Activated CD4-positive, alpha-beta T cell treated with anti-CD3 and anti-CD28 coated beads for 48 hours (primary cell): ENCODE measurements at places on chromosomes 16 and 17.

DNA sequence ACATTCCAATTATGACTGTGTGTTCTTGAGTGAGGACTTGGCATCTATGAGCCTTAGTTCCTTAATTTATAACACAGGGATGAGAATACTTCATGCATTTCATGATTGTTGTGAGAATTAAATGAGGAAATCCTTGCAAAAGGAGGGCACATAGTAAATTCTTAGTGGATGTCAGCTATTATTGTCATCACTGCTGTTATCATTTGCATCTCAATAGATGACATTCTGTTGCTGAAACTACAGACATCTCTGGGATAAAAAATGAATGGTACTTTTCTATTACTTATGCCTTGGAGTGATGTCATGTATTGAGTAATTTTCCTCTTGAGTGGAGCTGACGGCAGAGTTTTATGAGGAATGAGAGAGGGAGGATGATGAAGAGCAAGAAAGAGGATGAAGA is 184.4 kb upstream of the CDH11 start:
- DNase-seq, result no peak

DNA sequence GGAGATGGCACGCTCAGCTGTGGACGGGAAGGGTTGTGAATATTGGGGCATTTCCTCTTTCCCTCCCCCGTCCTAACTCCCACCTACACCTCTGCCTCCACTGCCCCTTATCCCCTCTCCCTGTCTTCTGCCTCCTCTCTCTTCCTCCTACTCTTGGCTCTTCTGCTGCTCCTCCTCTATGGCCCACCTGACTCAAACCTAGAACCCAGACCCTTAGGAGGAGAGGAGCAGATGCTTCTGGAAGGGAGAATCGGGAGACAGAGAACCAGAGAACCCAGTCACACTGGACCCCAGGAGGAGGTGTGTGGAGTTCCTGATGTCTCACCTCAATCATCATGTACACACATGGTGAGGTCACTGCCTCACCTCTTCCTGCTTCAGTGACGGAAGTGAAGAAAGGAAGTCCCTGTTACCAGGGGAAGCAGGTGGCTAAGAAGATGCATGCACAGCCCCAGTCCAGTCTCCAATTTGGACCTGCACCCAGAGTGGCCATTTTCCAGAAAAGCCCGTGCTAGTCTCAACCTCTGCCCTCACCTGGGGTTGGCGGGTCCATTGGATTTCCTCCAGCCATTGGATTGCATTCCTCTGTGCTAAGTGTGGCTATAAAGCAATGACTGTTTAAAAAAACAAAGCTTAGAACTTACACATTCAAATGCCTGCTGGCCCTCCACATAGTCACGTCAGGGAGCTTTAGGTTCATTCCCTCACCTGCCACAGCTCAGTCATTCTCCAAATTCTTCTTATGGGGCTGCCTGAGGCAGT is 4.0 kb downstream of the RNF222 start:
- peak; percentile 26 for DNase-seq

DNA sequence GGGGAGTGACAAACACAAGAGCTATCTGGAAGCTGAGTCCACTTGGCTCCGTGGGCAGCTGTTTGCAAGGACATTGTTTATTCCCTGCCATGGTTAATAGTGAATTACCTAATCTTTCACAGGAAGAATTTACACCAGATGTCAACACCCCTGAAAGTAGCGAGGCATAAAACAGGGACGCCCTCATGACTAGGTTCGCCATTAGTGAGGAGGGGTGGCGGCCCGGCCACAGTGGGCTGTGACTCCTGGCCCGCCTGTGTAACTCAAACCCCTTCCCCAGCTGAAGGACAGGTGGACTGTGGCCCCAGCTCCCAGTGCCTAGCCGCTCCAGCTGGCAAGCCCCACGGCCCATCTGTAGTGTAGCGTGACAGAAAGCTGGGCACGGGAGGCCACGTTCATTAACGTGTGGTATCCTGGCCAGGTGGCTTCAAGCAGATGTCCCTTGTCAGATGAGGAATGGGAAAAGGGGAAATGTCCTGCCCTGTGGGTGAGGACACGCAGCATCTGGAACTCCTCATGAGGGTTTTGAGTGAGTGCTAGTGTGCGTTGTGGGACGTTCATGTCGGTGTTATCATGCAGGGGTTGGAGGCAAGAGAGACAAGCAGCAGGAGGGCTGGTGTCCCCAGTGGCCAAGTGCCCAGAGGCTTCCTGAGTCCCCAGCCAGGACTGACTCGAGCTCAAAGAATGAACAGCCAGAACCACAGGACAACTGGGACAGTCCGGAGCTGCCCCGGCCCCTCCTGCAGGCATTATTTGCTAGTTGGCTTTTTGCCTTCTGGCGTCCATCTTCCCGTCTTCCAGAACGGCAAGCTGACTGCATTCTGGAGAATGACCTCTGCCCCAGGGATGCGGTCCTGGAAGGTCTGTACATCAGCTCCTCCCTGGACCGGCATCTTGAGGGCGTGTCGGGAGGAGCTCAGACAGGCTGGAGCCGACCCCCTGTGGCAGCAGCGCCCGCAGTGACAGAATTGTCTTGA is 19.2 kb downstream of the KDM8 start:
- no peak for DNase-seq

DNA sequence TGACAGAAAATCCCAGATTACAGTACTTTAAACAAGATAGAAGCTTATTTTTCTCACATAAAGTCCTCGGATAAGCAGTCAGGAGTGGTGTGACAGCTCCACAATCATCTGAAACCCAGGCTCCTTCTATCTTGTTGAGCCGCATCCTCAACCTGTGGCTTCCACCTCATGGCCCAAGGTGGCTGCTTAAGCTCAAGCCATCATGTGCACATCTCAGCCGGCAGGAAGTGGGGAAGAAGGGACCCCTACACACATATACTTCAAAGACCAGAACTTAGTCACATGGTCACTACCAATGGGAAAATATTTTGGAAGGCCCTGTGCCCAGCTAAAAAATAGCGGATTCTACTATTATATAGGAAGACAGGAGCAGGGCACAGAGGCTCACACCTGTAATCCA is 11.0 kb upstream of the FBXO47 start:
- DNase-seq, result no peak

- no peak for DNase-seq
These were observed 70.5 kb upstream of the CDH5 start for GRCh38 chr16:66295761-66296546.

DNA sequence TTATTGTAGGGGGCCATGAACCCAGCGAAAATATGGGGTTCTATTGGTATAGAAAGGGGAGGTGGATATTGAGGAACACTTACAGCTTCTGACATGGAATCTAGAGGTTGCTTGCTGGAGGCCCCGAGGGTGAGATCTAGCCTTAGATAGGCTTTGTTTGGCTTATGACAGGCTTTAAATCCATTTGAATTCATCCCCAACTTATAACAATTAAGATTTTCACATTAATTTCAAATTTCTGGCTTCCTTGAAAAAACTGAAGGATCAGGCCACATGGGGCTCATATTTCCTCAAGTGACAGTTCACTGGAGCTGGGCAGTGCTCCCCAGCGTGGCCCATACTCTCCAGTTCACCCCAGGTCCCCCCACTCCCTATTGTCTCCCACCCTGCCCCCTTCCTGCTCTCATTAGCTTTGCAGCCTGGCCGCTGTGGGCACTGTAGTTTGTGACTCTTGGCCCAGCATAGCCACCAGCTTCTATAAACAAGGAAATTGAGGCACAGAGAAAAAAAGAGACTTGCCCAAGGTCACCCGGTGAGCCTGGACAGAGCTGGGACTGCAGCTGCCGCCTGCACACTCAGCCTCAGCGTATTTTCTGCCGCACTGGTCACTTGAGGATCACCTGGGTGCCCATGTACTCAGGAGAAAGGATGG is 19.8 kb upstream of the ADGRG1 start:
- DNase-seq, result peak; percentile 1

GRCh38 chr16:30144917-30145316 is 21.9 kb upstream of the MAPK3 start:
- no peak for DNase-seq

GRCh38 chr16:68402748-68403040 is 45.6 kb downstream of the SMPD3 start:
- no peak for DNase-seq

GRCh38 chr16:57377080-57377841 is 5.0 kb downstream of the CX3CL1 start:
- peak; percentile 66 for DNase-seq

DNA sequence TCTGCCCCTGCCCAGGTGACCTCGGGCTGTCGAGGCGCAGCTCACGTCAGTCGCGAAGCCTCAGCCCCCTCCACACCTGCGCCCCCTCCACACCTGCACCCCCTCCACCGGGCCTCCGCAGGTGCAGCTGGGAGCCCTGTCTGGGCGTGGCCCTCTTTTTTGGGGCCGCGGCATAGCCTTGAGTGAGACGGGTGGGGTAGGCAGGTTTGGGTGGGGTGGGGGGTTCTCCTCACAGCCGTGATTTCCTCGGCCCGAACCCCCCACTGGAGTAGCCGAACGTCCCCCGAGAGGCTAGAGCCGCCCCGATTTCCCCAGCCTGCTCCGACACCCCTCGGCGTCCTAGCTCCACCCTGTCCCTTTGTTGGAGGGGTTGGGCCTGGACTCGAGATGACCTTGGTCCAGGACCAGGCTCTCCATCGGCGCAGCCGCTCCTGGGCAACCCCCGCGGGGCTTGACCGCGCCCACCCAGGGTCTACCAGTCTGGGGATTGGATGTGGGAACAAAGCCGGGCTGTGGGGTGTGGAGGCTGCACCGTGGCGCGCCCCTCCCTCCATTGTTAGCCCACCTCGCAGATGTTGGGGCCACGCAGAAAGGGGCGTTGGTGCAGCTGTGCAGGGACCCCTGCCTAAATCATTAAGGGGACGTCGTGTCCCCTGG is 626 bp downstream of the TUBB3 start:
- DNase-seq, result no peak

DNA sequence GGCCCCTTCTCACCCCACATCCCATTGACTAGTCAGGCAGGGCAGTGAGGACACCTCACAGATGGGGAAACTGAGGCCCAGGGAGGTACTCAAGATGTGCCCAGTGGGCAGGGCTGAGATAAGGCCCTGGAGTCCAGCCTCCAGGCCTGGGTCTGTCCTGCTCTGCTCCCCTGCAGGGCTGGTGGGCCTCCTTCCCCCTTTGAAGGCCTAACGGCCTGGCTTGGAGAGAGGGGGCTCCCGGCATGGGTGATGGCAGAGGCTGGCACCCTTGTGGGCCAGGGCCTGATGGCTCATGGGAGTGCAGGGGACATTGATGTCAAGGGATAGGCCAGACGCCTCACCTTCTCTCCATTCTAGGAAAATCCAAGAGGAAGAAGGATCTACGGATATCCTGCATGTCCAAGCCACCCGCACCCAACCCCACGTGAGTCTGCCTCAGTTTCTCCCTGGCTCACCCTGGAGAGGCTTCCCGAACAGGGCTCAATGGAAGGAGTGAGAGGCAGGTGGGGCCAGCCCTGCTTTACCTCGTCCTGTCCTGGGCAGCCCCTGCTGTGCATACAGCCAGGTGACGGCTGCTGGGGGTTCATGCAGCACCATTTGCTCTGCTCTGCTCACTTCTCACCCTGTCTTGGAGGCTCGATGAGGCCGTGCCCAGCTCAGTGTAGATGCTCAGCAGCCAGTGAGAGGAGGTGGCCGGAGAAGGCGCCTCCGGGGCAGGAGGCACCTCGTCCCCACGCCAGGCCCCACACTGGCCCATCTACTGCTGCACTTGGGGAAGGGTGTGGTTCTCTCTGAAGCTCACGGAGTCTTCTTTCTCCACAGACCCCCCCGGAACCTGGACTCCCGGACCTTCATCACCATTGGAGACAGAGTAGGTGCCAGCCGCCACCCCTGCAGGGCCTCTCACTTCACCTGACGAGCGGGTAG is 13.8 kb downstream of the MAP2K3 start:
- DNase-seq, result no peak

DNA sequence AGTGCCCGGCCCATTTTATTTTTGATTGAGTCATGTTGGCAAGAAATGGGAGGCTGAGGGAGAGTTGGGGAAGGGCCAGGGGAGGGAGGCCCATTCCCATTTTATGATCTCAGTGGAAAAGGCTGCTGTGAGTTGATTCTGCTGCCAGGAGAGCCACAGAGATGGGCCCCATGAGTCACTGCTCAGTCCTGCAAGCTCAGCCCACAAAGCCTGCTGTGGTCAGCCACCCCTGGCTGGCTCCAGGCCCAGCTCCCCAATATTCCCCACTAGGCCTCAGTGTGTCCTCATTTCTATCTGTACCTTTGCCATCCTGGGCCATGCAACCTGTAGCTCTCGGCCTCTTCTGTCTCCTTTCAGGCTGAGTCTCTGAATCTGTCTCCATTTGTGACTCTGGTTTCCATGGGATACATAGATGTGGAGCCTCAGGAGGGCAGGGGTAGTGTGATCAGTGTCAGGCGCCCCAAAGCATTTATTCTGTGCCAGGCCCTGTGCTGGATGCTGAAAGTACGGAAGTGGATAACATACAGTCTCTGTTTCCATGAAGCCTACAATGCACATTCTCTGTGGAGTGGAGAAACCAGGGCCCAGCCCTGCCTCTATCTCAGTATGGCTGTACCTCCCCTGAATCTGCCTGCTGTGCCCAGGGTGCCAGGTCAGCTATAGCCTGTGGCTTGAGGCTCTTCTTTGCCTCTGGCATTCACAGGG is 1.9 kb upstream of the PLEKHG4 start:
- peak; percentile 52 for DNase-seq

DNA sequence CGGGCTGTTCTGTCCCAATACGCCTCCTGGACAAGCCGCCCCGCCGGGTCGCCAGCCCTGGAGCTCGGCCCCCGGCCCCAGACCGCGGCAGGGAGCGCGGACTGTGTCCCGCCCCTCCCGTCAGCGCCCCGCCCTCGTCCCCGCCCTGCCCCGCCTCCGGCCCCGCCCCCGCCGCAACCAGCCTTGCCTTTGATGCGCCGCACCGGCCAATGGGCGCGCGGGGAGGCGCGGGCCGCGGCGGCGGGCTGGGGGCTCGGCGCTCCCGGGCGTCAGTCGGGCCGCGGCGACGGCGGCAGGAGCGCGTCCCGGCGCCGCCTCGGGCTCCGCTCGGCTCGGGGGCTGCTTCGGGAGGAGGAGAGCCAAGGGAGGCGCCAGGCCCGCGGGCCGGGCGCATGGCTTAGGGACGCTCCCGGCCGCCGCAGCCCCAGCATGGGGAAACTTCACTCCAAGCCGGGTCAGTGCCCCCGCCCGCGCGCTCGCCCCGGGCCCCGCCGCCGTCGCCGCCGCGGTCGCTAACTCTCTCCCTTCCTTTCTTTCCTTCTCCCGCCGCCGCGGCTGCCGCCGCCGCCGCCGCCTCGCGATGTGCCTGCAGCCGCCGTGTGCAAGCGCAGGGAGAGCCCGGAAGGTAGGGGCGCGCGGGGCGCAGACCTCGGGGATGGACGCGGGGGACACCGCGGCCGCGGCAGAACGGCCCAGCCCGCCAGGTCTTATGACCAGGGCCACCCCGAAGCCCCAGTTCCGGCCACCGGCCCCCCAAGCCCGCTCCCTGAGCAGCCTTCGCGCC is at the start of gene NKD1:
TSS of gene NKD1 (plus strand) at position 272 of the 784 bp plus-strand sequence. CDS start at position 430, 158 bp downstream.
- DNase-seq, result peak; percentile 77
